Stimulated activated CD8-positive, alpha-beta memory T cell treated with anti-CD3 and anti-CD28 coated beads, Interleukin-4, amount 100 ng/mL, for 4 hours (primary cell): ENCODE measurements at places on chromosomes 11 and 22.

DNA sequence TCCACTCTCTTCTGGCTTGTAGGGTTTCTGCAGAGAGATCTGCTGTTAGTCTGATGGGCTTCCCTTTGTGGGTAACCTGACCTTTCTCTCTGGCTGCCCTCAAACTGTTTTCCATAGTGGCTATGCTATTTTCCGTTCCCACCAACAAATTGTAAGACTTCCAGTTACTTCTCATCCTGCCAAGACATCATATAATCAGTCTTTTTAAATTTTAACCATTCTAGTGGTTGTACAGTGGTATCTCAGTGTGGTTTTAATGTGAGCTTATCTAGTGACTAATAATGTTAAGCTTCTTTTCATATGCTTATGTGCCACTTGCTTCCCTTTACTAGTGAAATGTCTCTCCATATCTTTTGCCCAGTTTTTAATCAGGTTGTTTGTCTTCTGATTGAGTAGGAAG is 13.6 kb upstream of the TRIM29 start:
- DNase-seq: no peak

DNA sequence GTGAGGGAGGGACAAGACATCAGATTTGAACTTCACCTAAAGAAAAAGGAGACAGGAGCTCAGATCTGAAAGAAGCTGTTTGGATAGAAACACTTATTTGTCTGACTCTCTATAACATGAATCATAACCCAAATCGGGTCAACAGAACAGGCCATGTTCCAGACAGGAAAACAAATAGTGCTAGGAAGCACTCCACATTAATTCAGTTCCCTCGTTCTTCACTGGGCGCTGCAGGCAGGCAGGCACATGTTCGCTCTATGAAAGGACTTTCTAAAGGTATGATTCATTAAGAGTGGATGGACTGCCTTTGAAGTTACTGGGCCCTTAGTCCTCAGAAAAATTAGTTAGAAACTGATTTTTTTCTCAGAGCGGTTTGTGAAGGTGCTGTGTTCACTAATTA is 137.5 kb upstream of the TRPC6 start:
- DNase-seq: no peak

GRCh38 chr11:83642500-83642899 is 356.3 kb upstream of the CCDC90B start:
- DNase-seq: no peak

GRCh38 chr11:110734790-110735189 is 22.6 kb upstream of the ARHGAP20 start:
- no peak for DNase-seq

GRCh38 chr22:19878461-19879245 is 24.0 kb upstream of the GNB1L start:
- no peak for DNase-seq

GRCh38 chr22:29937940-29938693 is 55.1 kb downstream of the MTMR3 start:
- DNase-seq: no peak

GRCh38 chr11:98734686-98735085 is 286.1 kb upstream of the CNTN5 start:
- DNase-seq: no peak

- no peak for DNase-seq
Observed at GRCh38 chr11:96894587-96894986, 504.8 kb downstream of the JRKL start.

DNA sequence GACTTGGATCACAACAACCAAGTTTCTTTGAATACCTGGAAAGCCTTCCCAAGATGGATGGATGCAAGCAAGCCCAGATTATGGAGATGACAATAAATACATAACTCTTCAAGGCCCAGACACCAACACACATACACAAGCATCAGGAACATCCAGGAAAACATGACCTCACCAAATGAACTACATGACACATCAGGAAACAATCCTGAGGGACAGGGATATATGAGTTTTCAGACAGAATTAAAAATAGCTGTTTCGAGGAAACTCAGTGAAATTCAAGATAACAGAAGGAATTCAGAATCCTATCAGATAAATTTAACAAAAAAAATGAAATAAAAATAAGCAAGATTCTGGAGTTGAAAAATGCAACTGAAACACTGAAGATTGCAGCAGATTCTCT is 659.4 kb downstream of the METTL15 start:
- DNase-seq: no peak

DNA sequence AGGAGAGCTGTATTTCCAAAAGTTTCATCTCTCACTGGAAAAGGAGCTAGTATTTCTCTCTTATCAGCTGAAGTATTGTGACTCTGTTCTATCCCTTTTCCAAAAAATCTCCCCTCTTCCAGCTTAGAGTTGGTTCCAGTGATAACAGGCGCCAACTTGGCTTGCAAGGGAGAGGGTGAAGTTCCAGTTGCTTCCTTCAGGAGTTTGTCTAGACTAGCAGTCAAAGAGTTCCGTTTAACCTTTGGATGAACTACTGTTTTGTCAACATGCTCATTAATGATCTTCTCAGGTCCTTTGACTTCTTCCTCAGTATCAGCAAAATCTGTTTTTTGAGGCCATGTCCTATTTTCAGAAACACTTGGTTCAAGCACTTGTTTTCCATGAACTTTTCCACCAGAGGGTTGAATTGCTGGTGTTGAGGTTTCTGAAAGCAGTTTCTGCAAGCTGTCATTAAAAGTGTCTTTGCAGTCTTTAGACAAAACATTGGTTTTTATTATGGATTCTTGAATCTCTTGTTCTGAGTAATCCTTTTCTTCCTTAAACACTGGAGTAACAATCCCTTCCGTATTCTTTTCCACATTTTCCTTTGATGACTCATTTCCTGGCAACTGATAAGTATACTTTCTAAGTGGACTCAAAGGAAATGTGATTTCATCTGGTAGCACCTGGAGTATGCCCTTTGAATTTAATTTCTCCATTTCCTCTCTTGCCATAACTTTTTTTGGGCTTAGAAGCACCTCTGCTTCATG is 39.7 kb upstream of the CCDC89 start:
- no peak for DNase-seq

- no peak for DNase-seq
Observed at GRCh38 chr22:19291218-19291579, 320 bp downstream of the CLTCL1 start.

GRCh38 chr11:84103096-84103495 is 816.9 kb upstream of the CCDC90B start:
- DNase-seq: no peak

DNA sequence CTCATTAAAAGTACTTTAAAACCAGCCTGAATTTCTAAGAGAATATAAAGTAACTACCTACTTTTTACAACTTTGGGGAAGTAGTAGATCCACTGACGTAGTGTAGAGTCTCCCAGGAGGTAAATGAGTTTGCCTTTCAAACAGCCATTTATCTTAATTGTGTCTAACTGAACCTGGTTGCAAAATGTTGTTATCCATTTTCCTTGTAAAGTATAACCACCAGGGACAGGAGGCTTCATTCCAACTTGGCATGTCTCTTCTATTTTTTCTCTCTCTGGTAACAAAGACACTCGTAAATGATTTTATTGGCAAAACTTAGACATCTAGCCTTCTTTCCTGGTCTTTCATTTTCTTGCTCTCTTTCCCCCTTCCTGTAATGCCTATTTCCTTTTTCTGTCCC is 36.9 kb downstream of the NXPE1 start:
- no peak for DNase-seq

GRCh38 chr22:30894371-30894740 is 74.2 kb downstream of the MORC2 start:
- DNase-seq: no peak

GRCh38 chr22:22061085-22062077 is 78.8 kb upstream of the TOP3B start:
- DNase-seq: no peak

DNA sequence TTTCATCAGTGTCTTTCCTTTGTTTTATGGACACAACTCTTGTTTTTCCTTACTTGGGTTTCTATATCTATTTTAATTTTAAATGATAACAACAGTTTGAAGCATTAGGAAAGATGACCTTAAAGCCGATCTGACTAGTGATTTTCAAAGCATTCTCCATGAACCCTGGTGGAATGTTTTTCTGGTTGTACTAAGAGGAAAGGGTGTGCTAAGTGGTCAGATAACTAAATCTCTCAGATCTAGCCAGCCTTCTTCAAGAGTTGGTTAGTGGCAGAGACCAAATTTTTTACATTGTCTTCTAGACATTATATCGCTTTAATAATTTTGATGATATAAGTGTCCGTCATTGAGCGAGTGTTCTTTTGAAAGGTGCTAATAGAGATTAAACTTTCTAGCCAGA is 134.4 kb downstream of the METTL15 start:
- no peak for DNase-seq

DNA sequence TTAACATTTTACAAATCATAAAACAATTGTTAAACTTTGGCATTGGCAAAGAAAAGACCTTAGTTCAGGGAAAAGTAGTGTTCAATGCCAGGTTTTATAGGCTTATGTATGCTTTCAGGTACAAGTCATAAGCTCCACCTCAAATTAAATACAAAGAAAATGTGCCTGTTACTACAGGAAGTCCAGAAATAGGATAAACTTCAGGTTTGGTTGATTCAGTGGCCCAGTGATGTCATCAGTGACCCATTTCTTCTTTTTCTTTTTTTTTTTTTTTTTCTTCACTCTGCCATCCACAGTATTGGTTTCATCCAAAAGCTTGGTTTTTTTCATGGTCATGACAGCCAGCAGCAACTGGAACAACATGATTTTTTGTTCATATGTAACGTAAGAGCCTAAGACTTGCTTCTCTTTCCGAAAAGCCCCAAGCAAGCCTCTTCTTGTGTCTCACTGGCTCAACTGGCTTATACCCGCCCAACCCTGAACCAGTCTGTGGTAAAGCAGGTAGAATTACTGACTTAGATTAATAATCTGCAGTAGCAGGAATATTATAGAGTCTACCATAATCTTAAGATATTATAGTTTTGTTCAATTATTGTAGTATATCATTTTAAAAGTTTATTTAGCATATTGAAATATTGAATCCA is 46.2 kb downstream of the TTC17 start:
- DNase-seq: no peak

- no peak for DNase-seq
Observed at GRCh38 chr22:37329238-37330140, 47.2 kb downstream of the CYTH4 start.

GRCh38 chr11:83061883-83062282 is 9.8 kb downstream of the RAB30 start:
- no peak for DNase-seq

- no peak for DNase-seq
Observed at GRCh38 chr11:73215191-73216134, 2.6 kb upstream of the P2RY2 start.

DNA sequence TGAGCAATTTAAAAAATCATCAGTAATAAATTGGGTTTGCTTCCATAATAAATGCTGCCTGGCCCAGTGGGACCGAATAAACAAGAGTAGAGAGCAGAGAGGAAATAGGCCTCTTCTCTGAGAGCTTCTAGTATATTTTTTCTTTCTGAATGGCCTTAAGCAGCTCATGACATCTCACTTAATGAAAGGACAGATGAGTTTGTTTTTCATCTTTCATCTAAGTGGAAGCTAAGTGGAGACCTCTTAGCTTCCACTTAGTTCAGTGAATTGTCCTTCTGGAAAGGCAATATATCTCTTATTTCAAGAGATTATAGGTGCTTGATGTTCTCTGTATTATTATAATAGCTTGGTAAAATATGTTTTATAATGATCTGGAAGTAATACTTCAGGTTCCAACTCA is 245.9 kb upstream of the ANO3 start:
- no peak for DNase-seq

DNA sequence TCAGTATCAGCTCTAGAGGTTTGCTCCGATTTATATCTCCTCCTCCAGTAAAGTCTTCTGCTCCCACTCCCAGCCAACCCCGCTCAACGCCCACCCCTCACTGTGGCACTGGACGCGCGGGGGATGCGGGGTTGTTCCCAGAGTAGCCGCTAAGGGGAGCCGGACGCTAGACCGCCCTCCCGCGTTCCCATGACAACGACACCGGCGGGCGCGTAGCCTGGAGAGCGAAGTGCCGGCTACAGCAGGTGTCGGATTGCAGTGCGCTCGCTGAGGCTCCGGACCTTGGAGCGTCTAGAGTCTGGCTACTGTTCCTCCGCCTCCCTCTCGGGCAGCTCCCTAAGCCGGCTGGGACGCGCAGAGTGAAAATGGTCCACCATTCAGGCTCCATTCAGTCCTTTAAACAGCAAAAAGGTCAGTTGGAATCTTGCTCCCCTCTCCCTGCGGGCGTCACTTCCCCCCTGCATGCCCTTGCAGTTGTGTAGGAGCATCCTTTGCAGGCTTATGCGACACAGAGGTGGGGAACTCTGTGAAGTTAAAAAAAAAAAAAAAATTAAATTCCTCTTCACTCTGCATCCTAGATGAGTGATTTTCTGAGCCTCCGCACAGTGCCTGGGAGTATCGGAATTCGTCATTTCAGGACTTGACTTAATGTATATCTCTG is at the start of gene ANO3:
Gene ANO3 (plus strand): TSS at position 220 of the 661 bp plus-strand sequence. CDS start 146 bp downstream, at position 366.
- DNase-seq: no peak
